Activated T-cell treated with anti-CD3 and anti-CD28 coated beads, Interleukin-2, amount 50 U/mL, for 1 hour (primary cell): ENCODE measurements at places on chromosomes 3 and 15.

- no peak for DNase-seq
Observed at GRCh38 chr3:124097362-124098131, 105.6 kb upstream of the ROPN1 start.

GRCh38 chr3:63896332-63897030 is 15.7 kb downstream of the SCAANT1 start:
- no peak for DNase-seq

GRCh38 chr15:69677403-69677802 is 224.8 kb downstream of the RPLP1 start:
- no peak for DNase-seq

DNA sequence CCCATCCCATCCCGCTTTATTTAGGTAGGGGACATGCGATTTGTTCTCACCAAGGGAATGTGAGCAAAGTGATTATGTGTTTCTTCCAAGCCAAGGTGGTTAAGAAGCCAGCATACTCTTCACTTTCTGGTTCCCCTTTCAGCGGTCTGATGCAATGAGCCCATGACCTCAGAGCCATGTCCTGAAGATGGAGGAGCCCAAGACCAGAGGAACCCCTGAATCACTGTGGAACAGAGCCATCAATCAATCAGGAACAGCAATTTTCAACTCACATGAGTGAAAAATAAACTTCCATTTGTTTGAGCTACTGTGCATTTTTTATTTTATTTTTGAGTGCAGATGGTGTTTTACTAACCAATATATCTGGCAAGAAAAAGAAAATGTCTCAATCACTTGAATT is 10.8 kb downstream of the THRB start:
- no peak for DNase-seq

DNA sequence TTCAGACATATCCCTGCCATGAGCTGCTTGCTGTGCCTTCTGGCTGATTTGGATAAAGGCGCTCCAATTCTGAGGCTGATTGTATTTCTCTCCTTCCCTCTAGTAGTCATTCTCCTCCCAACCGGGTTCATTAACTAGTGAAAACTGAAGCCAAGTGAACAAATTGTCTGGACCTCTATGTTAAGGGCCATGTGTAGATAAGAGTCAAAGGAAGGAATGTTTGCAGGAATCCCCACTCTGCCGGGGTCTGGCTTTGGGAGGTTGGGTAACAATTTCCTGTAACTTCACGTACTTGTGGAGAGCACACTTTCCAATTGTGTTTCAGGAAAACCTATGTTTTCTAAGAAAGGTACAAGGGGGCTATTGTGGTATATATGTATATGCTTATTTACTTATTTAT is 38.2 kb upstream of the SUCLG2 start:
- DNase-seq: no peak
